ENCODE measurements at places on chromosomes 3 and 15.

- DNase-seq: no peak
Measured at GRCh38 chr3:127909646-127910045, 5.4 kb upstream of the KBTBD12 start.

DNA sequence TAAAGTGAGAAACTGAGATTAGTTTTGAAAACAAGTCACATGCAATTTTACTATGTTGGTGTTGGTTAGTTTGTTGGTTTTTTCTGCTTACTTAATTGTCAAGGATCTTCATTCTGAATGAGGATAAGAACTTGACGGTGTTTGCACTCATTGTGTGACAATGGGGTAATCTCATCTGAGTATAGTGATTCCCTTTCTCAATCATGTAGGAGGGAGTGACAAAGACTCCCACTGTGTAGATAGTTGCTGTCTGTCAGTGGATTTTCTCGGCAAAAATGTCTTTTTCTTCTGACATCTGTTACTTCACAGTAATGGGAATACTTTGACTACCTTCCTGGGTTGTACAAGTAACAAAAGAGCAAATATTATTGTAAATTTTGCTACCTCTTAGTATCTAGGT, 23.5 kb downstream of the KCNH8 start:
- no peak for DNase-seq

DNA sequence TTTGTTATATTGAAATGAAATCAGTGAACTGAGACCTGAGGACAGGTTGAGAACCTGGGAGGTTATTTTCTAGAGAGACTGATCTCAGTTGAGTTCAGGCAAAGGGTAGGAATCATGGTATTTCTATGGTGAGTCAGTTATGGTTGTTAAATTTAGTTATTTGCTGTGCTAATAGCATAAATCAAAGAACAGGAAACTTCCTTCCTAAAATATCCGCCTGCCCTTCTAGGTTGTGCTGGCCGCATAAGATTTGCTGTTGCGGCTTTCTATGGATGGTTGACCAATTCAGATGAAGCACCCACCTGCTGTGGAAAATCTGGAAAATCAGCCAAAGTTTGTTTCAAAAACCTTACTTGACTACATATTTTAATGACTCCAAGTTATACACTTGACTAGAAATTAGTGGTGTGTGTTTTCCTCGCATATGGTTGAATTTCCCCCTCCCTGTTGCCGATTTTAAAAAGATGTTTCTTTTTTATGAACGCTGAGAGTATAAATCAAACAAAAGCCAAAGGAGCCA, 52.6 kb downstream of the PLCL2 start:
- DNase-seq: no peak

DNA sequence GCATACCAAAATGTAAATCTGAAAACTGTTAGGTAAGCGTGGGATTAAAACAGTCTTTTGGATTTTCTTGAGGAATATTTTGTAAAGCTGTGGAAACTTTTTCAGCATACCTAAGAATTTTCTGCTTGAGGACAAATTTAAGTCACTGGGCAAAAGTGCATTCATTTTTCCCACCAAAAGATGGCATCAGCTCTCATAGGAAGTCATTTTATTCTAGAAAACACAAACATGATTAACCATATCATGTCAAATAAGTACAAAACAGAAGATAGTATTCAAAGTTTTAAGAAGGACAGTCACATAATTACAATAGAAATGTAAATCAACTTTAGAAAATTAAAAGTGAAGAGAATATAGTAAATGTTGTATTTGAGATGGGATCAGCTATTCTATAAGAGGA, 63.5 kb downstream of the SLC49A4 start:
- DNase-seq: peak; percentile 17

- DNase-seq: no peak
Measured at GRCh38 chr3:56467108-56467507, 1.2 kb downstream of the ERC2 start.

DNA sequence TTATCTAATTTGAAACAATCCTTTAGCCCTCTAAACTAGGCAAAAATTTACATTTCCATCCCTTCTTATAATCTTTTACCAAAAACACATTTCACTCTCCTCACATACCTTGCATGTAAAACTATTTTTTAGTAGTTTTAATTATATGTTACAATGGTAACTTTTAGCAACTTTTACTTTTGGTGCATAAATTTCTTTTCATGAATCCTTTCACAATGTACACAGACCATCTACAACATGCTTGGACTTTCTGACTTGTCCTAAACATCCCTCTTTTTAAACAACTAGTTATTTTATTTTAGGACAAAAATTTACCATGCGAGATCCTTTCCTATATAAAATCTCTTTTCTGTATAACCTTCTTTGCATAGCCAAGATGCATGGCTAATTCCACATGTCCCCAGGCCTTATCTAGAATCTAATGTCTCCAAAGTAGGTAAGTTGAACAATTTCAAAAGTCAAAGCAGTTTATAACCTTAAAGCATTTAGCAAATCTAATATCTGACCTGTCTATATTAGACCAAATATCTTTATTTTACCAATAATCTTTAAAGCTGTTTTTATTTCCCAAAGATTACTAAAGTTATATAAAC, 14.4 kb upstream of the ALDH1L1 start:
- no peak for DNase-seq

DNA sequence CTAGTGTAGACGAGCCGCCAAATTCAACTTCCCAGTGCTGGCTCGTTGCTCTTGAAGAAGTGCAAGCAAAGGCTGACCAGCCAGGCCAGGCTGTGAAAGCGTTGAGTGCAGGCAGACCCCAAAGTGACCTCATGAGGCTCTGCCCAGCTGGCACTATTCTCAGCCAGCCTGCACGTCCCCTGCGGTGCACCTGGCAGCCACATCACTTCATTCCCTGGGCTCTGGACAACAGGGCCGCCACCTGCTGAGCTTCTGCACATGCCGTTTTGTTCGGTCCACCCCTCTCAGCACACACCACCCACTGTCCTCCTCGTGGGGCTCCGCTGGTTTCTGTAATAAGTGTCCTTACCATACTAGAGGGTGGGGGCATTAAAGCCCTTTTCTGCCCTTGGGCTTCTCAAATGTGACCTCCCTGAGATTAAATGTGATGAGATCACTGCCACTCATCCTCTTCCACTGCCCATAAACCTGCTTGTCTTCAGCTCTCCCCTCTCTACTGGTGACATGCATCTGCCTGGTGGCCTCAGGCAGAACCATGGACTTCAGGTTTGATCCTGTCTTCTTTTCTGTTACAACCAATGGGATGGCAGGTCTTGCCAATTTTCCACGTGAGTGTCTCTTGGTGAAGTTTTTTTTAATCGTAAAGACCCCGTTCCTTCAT, 6.1 kb downstream of the RASGRF1 start:
- DNase-seq: no peak

DNA sequence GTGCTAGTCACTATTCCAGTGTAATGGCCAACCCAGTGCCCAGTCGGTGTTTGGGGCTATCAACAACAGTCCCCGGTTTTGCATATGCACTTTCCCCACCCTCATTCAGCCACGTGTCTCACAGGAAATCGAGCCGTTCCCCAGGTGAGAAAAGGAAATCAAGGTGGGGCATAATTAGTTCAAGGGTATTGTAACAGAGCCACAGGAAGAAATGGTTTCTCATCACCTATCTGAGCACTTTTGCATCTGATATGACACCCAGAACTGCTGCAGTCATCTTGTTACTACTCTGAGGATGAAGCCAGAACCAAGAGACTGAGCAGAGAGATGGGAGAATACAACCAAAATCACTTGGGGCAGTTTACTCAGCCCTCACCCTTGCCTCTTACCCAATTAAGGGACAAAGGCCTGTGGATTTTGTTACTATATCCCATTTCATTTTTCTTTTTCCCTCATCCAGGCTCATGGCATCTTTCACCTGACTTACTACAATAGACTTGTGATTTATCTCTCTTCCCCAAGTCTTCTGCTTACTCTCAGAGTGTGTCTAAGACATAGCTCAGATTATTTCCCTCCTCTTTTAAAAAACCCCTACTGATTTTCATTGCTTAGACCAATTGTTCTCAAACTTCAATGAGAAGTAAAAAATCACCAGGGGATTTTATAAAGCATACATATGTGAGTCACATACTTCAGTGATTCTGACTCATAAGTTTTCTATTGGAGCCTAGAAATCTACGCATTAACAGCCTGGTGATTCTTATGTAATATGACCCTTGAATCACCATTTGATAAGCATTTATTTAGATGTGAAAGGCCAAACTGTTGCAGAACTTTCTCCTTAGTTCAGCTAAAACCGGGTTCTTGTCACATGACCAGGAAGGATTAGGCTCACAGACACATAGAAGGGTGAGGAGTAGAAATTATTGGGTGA, 40.5 kb downstream of the TRAT1 start:
- DNase-seq: no peak

All from MV-4-11 (cell line).